ENCODE measurements at places on chromosomes 7 and 10. TPM values are rescaled to one million over a fixed set of nuclear protein-coding genes. Genes with fewer than 3 reads are reported as not detected.

GRCh38 chr7:102079140-102080018, 207.3 kb upstream of the SH2B2 start:
- no peak overlapping the region for H3K27ac ChIP-seq
- no peak overlapping the region for H3K4me3 ChIP-seq
- H3K27me3 ChIP-seq: no peaks in the 10 kb centered on the region
- DNase-seq: peak; percentile 39
- peaks cover 3% of the 10 kb centered on the region for H3K4me1 ChIP-seq
- H3K36me3 ChIP-seq: peaks cover 30% of the 10 kb centered on the region

GRCh38 chr7:32588657-32589056, 93.4 kb downstream of the AVL9 start:
- H3K36me3 ChIP-seq: peaks cover 40% of the 10 kb centered on the region
- H3K27me3 ChIP-seq: no peaks in the 10 kb centered on the region
- H3K4me3 ChIP-seq: no peak overlapping the region
- H3K4me1 ChIP-seq: peaks cover 39% of the 10 kb centered on the region
- peak overlapping the region; percentile 68 for H3K27ac ChIP-seq

DNA sequence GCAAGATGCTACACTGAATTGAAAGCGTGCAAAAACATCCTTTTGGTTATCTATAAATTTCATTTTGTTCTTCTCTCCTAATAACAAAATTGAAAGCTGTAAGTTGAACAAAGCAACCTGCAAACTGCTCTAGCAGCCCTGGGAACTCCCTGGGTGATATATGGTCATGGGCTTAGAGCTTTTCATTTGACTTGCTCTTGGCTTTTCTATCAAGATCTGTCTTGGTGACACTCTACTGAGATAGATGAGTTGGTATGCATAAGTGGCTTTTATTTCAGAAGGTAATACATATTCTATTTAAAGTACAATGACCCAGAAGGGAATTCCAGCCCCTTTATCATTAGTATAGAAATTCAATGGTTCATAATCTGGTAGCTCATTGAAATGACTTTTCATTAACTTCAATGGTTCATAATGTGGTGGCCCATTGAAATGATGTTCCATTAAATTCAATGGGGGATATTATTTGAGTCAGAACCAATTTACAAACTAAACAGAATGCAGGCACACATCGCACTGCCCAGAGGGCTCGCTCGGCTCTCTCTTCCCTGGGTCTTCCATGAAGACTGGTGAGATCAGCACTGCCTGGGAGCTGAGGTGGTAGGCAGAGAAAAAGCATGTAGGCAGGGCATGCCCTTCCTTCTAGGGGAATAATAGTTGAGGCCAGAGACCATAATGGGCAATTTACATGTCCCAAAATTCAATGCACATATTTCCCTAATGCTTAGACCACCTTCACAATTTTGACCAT, 10.1 kb upstream of the KCNMA1 start:
- no peak overlapping the region for H3K4me3 ChIP-seq
- peaks cover 51% of the 10 kb centered on the region for H3K27me3 ChIP-seq
- no peak for DNase-seq
- H3K27ac ChIP-seq: no peak overlapping the region

GRCh38 chr10:112217386-112218035, 33.9 kb upstream of the GPAM start:
- DNase-seq: no peak
- H3K4me1 ChIP-seq: no peaks in the 10 kb centered on the region
- no peaks in the 10 kb centered on the region for H3K27me3 ChIP-seq
- no peak overlapping the region for H3K4me3 ChIP-seq
- H3K27ac ChIP-seq: no peak overlapping the region

- H3K27ac ChIP-seq: no peak overlapping the region
- no peaks in the 10 kb centered on the region for H3K4me1 ChIP-seq
- DNase-seq: no peak
- H3K4me3 ChIP-seq: no peak overlapping the region
Observed at GRCh38 chr7:137774793-137775201, 72.0 kb downstream of the DGKI start.

The IFIT1B gene
- 36.9 TPM for total RNA-seq

The HYAL4 gene
- not detected for total RNA-seq

All from spleen (tissue), 13 donors.